ENCODE measurements at places on chromosomes 2 and 18.

DNA sequence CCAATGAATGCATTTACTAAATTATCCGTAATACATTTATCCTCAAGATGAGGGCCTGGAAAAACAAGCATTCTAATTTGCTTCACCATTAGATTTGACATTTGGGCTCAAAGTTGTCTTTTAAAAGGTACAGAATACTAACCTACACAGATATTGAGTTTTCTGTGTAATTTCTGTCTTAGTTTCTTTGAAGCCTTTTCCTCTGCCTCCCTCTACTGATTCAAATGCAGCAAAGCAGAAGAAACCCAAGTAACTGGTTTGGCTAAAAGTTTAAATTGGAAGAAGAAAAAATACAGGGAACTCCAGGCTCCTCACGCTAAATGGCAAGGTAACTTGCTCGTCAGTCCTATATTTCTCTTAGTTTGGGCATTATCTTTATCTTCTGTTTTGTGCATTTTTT lies 53.3 kb upstream of the SLC5A7 start:
- no peak for DNase-seq

GRCh38 chr2:98769784-98770183 lies 38.9 kb upstream of the MGAT4A start:
- DNase-seq: no peak

DNA sequence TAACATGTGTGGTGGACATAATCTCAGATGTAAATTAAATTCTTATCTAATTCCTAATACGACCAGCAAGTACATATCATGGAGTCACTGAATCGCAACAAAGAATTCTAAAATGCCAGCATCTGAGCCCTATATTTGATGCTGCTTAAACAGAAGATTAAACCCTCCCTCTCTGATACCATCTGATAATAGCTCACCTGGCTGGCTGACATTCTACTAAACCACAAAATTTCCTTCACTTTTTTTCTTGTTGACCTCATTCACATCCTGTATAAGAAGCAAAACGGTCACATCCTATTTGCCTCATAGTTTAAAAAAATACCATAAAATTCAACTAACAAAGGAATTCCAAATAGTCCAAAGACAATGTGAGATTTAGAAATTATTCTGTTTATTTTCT lies 371.6 kb upstream of the SLC8A1 start:
- DNase-seq: no peak

DNA sequence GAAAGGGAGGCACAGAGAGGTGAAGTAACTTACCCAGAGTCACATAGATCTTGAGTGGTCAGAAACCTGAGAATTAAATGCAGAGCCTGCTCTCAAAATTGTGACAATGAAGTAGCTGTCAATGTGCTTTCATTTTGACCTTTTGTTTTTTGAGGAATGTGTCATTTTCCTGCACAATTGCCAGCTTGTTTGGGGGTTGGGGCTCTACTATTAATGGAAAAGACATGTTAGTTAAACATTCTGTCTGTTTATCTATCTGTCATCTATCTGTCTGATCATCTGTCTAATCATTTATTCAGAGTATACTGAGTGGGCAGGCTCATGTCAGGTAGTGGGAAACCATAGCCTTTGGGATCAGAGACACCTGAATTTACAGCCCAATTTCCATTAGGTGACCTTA lies 428.4 kb downstream of the TSN start:
- DNase-seq: no peak

- no peak for DNase-seq
Measured at GRCh38 chr2:23994567-23994966, 15.3 kb upstream of the MFSD2B start.

DNA sequence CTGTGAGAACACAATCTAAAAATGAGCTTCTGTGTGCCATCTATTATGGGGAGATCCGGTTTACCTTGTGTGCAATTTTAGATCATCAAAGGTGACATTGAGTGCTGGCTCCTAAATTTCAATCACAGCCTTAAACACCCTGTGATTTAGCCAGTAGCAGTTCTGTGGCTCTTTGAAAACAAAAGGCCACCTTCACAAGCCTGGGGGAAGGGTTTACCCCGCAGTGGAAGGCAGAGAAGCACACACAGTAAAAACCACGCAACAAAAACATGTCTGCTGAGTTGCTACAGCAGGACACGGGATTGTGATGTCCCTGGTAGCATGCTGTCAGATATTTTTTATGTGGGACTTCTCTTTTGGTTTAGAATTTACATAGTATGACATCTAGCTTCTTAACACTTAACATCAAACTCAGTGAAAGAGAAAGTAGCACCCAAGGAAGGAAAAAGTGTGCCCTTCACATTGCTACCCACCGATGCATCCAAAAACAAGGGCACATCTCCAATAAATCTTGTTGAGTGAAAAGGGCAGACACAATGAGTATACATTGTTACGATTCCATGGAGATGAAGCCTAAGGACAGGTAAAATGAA lies 56.1 kb upstream of the RNF152 start:
- no peak for DNase-seq

DNA sequence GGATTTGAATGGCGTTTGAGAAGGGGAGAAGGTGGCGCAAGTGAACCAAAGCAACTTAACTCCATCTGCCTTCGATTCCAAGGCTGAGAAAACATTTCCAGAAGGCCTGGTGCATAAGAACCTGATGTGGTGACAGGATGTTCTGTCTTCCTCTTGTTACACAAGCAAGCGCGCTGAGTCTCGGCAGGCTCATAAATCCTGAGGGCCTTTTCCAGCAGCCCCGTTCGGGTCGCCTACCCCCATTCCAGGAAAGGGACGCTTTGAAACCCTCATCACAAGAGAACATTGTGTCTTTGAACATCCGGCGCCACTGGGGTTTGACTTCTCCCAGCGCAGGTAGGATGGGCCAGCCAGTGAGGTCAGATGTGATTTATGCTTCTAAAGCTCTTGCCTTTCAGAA lies 403.5 kb downstream of the SETBP1 start:
- DNase-seq: no peak

DNA sequence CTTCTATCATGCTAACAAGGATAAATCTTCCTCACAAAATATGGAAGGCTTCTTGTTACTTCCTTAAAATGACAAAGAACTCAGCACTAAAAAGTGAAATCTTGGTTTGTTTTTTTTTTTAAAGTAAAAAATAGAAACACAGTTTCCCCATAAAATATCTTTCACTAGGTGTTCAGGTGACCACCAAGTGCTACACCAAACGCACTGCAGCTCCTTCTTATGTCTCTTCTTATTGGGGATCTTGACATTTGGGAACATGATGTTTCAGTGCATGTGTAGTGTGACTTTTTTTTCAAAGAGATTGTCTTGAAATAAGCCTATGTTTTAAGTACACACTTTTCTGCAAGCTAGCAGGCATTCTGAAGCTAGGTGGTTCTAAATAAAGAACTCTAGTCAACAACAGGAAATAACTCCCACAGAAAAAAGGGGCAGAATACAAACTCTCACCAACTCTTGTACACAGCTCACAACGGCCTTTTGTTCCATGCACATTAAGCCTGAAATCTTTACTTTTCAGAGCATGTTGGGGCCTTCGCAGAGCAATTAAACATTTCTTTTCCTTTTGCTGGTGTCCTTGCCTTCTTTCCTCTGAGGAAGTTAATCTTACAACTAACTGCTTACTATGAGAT lies 13.2 kb upstream of the SERTAD2 start:
- DNase-seq: no peak

DNA sequence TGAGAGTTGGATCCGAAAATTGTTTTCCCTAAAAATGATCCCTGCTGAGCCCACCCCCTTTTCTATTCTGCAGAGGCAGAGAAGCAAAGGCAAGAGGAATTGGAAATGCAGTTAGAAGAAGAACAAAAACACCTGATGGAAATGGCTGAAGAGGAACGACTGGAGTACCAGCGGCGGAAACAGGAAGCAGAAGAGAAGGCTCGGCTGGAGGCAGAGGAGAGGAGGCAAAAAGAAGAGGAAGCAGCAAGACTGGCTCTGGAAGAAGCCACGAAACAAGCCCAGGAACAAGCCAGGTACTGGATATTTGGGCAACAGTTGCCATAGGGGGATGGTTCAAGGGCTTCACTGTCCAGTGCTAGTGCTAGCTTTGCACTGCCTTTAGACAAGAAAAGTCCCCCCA lies 41.7 kb downstream of the SUMO1 start:
- DNase-seq: no peak

All from neural crest cell (in vitro differentiated cells).